ENCODE measurements at places on chromosomes 12 and 14.

DNA sequence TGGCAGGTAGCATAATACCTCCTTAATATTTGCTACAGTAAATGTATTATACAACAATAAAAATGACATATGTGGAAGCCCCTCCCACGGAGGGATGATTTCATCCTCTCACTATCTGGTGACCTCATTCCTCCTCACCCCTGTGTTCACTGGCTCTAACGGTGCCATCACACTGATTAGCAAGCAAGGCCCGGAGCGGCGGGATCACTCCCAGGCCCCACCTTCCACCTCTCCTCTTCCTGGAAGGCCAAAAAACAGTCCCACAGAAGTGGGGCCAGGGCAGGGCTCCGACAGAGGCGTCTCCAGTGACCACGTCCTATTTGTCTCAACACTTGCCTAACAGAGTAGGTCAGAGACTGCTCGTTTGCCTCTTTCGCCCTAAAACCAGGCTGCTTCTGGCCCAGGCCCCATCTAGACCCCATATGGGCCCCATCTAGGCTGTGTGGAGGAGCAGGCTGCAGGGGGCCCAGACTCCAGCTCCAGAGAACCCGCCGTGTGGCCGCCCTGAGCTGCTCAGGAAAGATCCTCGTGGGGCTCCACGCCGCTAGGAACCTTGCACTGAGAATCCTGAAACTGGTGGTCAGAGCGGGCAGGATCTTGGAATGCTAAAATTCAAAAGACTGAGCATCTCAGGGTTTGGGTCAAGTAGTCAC is 3.7 kb downstream of the SELPLG start:
- DNase-seq, result no peak

- DNase-seq, result no peak
These were observed 6.3 kb upstream of the NFE2 start for GRCh38 chr12:54306925-54307741.

- DNase-seq, result no peak
These were observed 50.0 kb downstream of the PPFIBP1 start for GRCh38 chr12:27573972-27574371.

DNA sequence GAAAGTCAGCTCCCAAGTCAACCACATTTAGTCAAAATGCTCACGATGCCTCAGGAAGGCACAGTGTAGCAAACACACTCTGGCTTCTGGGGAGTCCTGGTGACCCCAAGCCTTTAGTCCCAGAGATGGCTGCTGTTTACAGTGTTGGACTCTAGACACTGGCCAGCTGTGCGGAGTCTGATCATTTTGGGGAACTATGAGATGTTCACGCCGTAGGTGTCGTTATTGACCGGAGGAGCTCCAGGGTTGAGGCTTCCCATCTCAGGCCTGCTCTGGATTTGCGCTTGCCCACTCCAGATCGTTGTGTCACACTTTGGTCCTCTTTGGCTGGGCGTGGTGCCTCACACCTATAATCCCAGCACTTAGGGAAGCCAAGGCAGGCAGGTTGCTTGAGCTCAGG is 27.7 kb downstream of the BRI3BP start:
- no peak for DNase-seq

DNA sequence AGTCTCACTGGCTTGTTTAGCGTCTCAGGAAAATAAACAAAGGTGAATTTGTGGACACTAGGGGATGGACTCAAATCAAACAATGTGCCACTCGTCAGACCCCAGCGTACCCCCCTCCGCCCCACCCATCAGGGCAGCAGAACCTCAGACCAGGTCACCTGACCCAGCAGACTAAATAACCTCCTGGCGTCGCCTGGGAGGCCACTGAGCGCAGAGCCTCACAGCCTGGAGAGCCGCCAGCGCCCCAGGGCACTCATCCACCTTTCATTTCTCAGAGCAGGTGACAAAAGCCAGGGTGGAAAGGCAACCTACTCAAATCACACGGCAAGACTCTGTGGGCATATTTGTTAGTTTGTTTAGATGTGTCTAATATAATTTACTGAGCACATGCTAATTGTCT is 100.9 kb downstream of the DICER1 start:
- DNase-seq, result no peak

- DNase-seq, result no peak
These were observed 183.6 kb upstream of the G2E3 start for GRCh38 chr14:30375296-30375892.

DNA sequence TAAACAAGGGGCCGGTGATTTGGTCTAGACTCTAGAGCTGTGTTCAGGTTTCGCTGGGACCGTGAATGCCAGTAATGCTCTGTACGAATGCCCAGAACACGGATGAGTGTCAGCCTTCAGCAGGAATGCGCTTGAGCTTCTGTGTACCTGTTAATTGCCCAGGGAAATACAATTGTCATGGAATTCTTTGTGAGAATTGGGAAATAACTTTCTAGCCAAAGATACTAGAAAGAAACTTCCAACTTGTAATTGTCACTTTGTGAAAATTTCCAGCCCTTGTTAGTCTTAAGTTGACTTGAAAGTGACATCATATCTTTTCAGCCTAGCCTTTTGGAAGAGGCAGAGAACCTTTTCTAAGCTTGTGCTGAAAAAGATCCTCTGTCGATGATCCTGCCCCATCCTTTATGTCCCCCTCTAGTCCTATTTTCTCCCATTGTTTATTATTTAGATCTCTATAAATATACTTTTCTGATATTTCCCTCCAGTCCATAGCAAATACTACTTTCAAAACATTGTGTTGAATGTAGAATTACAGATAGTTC is 2.7 kb downstream of the CHST11 start:
- DNase-seq, result no peak

- DNase-seq, result no peak
These were observed 92.8 kb upstream of the FLRT2 start for GRCh38 chr14:85437148-85437547.

GRCh38 chr12:27273114-27273513 is 29.0 kb downstream of the STK38L start:
- no peak for DNase-seq

DNA sequence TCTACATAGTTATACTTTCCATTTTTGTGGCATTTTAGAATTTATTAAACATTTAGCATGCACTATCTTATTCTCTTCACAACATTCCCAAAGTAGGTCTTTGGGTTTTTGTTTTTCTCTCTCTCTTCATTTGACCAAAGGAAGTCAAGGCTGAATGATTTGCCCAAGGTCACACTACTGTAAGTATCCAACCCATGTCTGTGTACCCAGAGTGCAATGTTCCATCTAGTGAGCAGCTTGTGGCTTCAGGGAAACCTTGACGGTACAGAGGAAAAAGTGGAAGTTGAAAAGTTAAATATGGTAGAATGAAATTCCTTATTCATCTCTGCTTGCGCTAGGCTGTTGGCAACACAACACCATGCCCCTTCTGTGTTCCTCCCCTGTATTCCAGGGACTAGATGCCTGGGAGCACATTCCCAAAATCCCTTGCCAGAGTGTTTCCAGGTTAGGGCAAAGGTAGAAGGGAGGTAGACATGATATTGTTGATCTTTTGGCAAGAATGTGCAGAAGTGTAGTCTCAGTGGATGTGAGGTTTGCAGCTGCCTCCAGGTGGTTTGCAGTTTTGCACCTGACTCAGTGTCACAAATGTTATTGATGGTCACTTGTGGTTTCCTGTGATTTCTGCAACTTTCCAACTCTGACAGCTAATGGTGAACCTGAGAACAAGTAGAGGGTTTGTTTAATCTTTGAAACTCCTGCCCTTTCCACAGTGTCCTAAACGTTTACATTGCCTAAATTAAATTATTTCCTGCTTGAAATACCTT is 196.7 kb downstream of the RMST start:
- no peak for DNase-seq

GRCh38 chr12:113744802-113745395 is 221.2 kb downstream of the RBM19 start:
- DNase-seq, result no peak

DNA sequence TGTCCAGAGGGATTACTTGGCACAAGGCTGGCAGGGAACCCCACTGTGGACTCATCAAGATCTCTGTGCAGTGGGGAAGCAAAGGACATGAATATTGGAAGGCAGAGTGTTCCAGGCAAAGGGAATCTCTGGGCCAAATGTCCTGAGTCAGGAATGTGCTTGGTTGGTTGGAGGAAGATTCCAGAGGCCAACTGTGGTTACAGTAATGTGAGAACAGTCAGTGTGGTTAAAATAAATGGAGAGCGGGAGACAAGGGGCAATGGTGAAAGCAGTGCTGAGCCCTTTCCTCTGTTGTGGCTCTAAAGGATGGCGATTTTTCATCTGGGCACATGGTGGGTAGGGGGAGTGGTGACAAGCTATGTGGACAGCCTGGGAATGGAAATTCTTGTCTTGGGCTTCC is 948.2 kb downstream of the BCL11B start:
- no peak for DNase-seq

DNA sequence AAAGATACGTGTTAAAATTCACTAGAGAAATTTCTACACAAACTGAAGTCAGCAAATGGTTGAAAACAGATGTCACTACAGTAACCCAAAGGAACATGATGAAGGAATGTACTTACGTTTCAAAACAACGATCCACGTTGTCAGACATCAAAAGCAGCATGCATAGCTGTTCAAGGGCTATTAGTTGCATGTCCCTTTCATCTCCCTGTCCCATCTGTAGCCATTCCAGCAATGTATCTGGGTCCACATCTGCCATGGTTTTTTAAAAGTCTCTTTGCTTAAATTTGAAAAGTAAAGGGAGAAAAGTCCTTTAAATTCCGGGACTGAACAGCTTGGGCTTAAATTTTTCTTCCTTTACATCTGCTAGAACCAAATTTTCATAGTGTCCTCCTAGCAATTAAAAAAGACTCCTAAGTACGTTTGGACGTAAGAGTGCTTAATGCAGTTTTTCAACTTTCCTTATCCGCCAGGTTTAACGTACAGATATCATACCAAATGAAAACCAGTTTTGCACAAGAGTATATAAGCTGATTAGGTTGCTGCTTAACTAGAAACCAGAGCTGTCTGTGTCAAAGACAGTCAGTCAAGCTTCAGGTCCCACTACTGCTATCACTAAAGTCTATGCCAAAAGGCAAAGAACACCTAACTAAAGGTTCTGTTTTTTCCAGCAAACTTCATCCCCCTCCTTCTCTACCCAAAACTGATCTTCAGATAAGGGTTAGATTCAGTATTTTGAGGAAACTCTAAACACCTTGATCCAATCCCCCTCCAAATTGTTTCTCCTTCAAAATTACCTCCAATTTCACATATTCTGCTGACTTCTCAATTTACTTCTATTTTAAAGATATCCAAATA is 1.7 kb downstream of the HECTD1 start:
- DNase-seq, result no peak

DNA sequence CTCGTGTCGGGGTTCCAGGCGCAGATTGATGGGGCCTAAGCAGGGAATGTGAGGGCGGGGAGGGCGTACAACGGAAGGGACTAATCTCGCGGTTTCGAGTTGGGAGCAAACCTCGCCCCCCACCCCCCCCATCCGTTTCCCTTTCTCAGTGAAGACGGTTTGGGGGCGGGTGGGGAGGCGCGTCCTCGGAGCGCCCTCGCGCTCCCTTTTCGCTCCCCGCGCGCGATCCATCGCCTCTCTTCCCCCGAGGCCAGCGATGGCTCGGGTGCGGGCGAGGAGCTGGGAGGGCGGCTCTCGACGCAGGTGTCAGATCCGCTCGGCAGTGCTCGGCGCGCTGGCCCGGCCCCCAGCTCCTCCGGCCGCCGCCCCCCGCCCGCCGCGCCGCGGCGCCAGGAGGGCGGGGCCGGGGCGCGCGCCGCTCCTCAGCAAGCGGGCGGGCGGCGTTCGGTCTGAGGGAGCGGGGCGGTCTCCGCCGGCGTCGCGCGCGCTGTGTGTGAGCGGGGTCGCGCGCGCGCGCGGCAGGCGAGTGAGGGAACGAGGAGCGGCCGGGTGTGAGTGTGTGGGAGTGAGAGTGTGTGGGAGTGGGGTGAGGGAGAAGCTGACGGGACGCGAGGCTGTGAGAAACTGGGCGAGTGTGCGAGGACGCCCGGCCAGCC is at the start of gene RIMKLB:
TSS of gene RIMKLB (plus strand) at position 516 of the 656 bp plus-strand sequence. CDS start 15,876 bp downstream, outside the sequence.
- no peak for DNase-seq

DNA sequence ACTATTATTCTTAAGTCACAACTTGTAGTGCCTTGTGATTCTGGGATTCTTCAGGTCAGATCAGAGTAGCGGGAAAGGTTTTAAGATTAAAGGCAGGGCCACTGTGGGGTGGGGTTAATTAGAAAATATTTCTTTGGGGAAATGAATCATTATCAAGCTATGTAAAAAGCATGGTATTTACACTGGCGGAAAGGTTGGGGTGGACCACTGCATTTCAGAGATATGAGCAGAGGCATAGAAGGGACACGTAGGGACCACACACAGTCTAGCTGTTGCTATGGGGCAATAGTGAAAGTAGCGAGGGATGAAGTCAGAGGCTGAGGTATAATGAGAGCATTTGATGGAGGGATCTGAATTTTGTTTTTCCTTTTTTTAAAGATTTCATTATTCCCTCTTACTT is 31.7 kb upstream of the KCNH3 start:
- no peak for DNase-seq

- no peak for DNase-seq
These were observed 51.2 kb downstream of the PITPNM2 start for GRCh38 chr12:123099560-123100192.

GRCh38 chr14:95295600-95296376 is 23.9 kb downstream of the CLMN start:
- DNase-seq, result no peak

- DNase-seq, result no peak
These were observed 49.1 kb upstream of the PTPRB start for GRCh38 chr12:70686299-70686698.

GRCh38 chr12:34395056-34396005 is 373.0 kb downstream of the ALG10 start:
- DNase-seq, result no peak

GRCh38 chr12:124696693-124697476 is 129.5 kb upstream of the NCOR2 start:
- no peak for DNase-seq

DNA sequence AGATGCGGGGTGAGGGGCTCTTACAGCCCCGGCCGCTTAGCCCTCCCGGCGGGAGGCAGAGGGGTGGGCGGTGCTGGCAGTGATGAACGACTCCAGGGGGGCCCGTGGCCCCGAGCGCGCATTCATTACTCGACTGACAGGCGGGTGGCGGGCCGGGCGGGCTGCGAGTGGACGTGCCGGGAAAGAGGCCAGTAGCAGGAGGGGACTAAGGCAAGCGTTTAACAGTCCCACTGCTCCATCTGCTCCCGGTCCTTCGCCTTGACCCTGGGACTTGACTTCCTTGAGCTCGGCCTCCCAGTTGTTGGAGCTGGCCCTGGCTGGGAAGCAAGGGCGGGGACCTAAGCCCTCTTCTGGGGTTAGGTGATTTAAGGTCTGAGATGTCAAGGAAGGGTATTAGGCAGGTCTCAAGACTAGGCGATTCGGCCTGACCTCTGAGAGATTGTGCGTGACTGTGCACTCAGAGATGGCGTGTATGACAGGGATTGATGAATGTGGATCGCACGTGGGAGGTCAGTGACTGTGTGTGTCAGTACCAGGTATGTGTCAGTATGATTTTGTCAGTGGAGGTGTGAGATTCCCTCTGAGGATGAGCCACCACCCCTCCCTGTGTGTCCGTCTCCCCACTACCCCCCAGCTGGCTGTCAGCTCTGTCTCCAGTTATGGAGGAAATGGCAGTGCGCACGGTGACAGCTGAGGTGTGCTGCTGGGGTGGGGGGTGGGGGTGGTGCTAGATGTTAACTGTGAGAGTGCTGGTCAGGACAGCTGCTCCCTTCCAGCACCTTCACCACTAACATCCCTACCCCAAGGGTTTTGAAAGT is 3.6 kb upstream of the DNAJC22 start:
- DNase-seq, result no peak

Data from cortex of kidney (tissue), 1 donor.